ENCODE measurements at places on chromosomes 3 and 15.

- DNase-seq = no peak
Observed at GRCh38 chr15:56099311-56099710, 105.9 kb upstream of the NEDD4 start.

DNA sequence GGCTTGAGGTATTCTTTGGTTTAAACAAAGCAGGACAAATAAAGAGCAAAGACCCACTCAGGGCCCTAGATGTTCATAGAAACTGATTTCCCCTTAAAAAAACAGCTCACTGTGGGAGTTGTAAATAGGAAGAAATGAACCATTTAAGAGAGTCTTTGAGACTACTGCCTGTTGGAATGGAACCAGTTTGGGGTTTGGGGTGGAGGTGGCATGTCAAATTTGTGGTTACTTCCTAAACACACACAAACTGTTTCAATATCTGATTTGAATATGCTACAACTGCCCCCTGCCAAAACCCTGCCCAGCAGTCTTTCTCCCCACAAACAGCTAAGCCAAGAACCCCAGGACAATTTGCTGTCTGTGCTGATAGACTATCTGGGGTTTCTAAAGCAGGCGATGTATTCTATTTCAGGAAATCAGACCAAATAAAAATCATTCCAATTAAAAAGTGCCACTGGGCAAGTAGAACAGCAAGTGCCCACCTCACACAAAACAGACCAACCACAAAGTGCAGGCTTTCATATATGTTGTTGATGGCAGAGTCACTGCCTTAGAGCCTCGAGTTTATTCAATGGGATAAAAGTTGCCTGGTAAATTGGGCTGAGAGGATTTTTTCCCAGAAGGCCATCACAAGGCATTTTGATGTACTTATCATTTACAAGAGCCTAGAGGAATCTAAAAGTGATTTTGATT is 293.9 kb upstream of the PROK2 start:
- DNase-seq = no peak

- no peak for DNase-seq
Observed at GRCh38 chr3:157280786-157281185, 120.8 kb upstream of the CCNL1 start.

- DNase-seq = no peak
Observed at GRCh38 chr15:59259137-59259943, 52.7 kb downstream of the LDHAL6B start.

DNA sequence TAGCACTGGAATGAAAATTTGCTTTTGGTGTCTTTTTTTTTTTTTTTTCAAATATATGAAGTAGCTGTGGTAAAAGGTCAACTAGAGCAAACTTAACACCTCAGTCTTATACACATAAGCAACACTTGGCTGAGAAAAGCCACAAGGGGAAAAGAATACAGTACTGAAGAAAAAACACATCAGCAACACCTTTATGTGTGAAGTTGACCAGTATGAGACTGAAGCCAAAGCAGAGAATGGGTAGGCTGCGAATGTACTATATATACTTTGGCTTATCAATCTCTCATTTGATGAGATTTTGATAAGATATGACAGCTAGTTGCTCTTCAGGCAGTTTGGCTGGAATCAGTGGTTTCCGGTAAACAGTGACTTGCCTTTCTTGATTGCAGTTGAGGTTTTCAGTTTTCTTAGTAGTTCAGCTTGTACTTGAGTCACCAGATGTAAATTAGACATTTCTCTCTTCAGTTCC is 22.0 kb upstream of the ZCWPW2 start:
- no peak for DNase-seq

GRCh38 chr15:99279827-99280226 is 28.5 kb downstream of the LRRC28 start:
- no peak for DNase-seq

GRCh38 chr3:149339931-149340309 is 6.5 kb upstream of the TM4SF18 start:
- DNase-seq = no peak

DNA sequence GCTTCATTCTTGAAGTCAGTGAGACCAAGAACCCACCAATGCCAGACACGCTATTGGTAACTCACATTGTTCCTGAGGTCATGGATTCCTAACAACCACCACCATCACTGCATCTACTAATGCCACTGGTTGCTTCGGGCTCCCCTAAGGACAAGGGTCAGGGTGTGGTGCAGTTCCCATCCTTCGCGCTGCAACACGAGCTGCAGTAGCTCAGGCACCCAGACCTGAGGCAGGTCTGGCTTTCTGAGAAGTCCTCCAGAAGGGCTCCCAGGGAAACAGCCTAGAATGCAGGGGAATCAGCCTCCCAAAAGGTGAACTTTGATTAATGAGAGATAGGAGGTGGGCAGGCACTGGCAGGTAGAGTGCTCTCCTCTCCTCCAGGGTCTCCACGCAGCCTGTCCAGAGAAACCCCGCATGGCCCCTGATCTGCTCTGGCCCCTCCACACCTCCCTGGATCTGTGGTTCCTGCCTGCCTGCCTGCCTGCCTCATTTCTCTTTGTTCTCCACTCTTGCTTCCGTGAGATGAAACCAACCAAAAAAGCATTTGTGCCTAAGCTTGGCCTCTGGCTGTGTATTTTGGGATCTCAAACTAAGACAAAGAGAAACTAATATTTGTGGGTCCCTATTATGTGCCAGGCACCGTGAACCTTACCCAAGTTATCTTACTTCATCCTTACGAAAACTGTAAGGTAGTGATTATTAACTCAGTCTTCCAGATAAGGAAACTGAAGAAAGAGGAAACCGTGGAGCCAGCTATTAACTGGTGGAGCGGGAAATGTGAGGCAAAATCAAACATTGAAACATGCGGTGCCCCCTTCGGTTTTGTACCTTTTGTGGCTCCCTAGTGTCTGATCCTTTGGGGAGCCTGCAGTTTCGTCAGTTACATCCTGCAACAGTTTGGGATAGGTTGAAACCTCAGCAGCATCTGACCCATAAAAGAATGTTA is 43.9 kb upstream of the USP3 start:
- DNase-seq = no peak

DNA sequence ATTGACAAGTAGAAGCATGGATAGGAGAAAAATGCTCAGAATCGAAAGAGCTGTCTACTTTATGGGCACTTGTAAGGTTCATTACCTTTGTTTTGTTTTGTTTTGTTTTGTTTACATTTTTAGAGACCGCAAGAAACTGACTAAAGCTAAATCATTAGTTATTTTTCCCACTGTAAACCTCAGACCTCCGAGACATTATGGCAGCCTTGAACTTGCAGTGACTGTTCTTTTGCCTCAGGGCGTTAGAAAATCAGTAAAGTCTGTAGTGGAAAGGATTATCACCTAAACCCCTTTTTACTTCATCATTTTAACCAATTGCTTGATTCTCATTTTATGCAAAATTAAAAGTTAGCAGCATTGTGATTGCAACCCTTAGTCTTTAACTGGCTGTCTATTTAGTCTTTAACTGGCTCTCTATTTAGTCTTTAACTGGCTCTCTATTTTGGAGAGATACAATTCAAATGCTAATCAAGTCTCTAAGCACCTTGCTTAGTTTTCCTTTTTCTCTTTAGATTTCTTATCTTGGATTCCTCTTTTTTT is 383.3 kb upstream of the ROBO2 start:
- DNase-seq = no peak

DNA sequence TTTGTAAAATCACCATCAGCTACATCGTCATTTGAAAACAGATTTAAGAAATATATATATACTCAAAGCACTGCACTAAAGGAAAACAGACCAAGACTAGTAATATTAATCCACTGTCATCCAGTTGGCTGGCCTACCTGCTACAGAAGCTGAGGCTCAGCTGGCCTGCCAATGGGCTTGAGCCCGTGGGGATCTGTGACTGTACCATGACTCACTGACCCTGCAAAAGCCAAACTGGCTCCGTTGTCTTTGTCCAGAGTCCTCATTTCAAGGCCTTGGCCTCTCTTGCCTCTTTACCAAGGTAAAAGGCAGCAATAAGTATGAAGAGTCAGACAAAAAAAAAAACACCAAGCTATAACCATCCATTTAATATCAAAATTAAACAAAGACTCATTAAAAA is 463.5 kb upstream of the RASGRP1 start:
- DNase-seq = no peak

GRCh38 chr3:160381470-160381869 is 17.6 kb downstream of the IFT80 start:
- no peak for DNase-seq

DNA sequence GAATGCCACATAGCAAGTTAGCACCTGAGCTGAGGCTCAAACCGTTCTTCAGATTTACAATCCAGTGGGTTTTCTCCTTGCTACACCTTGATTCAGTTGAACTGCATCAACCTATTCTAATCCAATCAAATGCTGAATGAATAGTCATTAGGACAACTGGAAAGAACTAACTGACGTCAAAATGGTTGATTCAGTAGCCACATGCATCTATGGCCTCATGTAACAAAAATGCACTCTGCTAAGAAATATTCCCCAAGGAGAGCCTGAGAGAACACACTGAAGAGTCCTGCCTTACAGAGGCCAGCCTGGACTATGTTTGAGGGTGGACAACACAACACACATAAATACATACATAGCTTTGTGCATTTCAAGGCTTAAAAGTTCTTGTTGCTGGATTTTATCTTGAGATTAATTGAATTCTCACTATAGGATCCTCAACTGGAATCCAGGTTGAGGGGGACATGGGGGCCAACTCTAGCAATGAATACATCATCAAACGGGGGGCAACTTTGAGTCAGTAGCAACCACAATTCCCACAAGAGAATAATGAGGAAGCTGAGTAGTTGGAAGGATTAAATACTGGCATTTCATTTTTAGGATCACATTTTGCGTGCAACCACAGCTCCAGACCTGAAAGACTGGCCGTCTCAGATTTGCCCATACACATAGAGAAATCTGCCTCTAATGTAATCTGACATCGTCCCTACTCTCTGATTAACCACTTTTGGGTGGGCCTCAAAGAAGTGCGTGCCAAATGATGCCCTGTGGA is 280.2 kb upstream of the ICE2 start:
- no peak for DNase-seq

GRCh38 chr3:177597311-177598096 is 400.2 kb upstream of the TBL1XR1 start:
- DNase-seq = peak; percentile 30

GRCh38 chr3:66200786-66201185 is 20.0 kb upstream of the SLC25A26 start:
- DNase-seq = no peak

DNA sequence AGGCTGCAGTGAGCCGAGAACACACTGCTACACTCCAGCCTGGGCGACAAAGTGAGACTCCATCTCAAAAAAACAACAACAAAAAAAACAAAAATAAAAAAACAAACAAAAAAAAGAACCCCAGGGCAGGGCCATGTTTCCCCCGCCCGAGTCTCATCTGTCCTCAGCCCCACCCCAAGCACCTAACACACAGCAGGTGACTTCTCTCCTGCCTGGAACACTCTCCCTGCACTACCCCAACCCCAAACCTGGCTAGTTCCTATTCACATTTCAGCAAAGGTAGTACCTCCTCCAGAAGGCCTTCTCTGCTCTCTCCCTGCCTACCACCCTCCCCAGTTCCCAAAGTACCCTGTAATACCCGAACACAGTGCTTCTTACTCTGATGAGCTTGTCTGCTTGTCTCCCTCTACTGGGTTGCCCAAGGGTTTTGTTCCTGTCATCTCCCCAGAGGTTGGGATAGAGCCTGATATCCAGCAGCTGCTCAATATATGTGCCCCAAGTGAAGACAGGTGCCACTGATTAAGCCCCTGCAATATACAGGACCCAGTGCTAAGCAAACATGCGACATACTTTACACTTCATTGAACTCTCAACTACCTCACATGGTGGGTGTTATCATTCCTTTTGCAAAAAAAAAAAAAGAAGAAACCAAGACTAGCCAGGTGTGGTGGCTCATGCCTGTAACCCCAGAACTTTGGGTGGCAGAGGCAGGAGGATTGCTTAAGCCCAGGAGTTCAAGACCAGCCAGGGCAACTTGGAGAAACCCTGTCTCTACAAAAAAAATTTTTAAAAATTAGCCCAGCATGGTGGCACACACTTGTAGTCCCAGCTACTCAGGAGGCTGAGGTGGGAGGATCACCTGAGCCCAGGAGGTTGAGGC is 103.6 kb downstream of the DAPK2 start:
- DNase-seq = no peak

DNA sequence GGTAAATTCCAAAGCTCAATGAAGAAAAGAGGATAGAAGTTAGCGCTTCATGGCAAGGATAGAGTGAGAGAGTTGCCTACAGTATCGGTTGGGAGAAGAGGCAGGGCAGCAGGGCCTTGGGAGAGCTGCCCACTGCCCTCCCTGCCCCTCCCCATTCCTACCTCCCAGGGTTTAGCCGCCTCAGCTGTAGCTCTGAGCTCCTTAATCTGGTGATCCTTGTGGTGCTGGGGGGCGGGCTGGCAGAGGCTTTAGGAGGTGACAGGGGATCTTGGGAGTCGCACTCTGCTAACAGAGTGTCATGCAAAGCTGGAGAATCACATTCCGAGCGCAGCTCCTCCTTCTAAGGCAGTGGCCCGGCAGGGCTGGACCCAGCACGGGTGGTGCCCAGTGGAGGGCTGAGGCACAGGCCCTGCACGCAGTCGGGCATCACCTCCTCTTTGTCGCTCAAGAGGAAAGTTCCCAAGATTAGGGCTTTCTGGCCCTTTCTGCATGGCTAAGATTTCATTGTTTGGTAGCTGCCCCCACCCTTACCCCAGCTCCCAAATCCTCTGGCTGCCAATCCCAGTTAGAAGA is 57.1 kb upstream of the POLG start:
- DNase-seq = no peak

GRCh38 chr3:102156426-102156825 is 278.4 kb upstream of the ZPLD1 start:
- DNase-seq = no peak

- no peak for DNase-seq
Observed at GRCh38 chr3:183489455-183490210, 61.2 kb upstream of the MCF2L2 start.

DNA sequence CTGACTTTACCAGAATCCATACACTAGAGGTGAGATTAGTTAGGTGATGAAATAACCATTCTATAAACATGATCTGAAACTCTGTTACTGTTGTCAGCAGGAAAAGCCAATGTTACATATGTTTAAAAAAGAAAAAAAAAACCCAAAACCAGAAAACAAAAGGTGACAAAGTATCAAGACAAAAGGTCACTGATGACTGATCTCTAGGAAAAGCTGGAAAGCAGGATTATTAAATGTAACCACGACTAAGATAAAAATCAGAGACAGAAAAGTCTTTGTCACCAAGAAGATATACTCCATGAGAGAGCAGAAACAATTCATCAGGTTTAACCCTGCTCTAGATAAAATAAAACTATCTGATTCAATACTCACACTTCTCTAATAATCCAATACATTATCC is 5.4 kb upstream of the SETD5 start:
- DNase-seq = no peak

DNA sequence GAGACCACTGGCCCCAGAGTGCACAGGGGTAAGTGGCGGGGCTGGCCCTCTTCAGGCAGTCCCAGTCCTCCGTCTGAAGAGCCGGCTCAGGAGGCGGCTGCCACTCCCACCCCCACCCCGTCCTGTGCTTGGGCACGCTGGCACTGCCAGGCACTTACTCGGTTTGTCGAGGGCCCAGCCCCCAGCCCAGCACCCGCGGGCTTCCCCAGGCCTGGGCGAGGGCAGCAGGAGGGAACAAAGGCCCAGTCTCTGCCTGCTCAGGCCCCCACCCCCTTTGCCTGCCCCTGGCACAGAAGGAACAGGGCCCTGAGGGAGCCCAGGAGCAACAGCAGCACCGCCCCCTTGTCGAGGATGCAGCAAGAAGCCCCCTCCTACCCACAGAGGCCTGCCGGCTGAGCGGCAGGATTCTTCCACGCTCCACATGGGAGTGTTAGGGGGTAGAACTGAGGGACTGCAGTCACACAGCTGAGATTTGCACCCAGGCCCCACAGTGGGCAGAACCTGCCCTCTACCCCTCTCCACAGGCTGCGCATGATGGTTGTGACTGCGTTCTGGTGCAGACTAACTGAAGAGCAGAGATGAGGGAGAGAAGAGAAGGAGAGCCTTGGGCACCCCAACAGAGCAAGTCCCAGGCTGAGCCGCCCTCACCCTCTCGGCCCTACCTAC is 8.9 kb downstream of the DUSP7 start:
- no peak for DNase-seq

Data from GM19239 (cell line).